Omental fat pad (tissue), 4 donors: ENCODE measurements at places on chromosomes 7 and 10. TPM values are rescaled to one million over a fixed set of nuclear protein-coding genes. Genes with fewer than 3 reads are reported as not detected.

- DNase-seq, result no peak
Measured at GRCh38 chr7:48822138-48822537, 102.2 kb upstream of the CDC14C start.

DNA sequence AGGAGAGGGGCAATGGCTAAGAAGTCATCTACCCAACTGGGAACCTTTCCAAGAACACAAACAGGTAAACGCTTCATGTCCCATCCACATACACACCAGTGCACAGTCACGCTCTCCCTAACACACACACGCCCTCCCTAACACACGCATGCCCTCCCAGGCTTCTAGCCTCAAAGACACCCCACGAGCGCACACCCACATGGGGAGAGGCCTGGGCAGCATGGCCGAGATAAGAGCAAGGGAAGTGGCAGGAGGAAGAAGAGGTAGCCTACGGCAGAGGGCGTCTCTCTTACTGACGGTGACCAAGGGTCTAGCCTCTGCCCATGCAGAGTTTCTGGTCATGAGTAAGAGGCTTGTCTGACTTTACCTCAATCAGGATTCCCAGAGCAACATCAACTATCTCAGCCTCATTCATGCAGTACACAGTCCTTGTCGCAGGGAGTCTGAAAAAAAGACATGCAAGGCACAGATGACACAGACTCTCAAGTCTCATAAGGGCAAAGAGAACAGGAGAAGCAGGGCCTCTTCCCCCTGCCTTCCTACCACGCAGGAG, 3.1 kb downstream of the CYREN start:
- DNase-seq, result no peak

DNA sequence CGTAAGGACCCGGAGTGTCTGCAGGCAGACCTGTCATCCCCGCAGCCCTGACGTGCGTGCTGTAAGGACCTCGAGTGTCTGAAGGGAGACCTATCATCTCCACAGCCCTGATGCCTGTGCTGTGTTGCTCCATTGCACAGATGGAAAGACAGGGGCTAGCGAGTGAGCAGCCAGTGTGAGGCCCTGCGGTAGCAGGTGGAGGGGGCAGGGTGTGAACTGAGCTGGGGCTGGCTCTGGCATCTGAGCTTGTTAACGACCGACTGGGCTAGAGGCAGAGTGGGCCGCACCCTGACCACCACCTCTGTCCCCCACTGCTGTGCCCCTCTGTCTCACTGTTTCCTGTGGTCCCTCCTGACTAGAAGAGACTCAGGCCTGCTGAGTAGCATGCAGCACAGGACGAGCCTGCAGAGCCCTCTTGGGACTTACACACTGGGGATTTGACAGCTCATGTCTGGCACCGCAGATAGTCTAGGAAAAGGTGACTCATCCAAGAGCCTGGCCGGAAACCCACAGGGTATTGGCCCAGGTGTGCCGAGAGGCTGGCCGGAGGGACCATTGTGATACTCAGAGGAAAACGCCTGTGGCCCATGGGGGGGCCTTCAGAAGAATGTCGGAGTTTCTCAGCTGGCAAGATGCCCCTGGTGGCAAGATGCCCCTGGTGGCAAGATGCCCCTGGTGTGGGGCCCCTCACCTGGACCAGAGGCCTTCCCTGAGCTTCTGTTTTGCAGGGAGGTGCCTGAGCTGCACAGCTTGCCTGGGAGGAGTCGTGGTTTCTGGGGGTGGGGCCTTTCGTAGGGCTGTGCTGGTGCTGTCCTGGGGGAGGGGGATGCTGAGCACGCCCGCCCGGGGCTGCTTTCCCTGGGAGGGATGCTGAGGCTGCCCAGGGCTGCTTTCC, 34.3 kb downstream of the INPP5A start:
- DNase-seq, result no peak

- DNase-seq, result no peak
Measured at GRCh38 chr10:114184276-114184675, 5.1 kb downstream of the TDRD1 start.

GRCh38 chr7:147412782-147413556, 1177.6 kb upstream of the C7orf33 start:
- DNase-seq, result no peak

DNA sequence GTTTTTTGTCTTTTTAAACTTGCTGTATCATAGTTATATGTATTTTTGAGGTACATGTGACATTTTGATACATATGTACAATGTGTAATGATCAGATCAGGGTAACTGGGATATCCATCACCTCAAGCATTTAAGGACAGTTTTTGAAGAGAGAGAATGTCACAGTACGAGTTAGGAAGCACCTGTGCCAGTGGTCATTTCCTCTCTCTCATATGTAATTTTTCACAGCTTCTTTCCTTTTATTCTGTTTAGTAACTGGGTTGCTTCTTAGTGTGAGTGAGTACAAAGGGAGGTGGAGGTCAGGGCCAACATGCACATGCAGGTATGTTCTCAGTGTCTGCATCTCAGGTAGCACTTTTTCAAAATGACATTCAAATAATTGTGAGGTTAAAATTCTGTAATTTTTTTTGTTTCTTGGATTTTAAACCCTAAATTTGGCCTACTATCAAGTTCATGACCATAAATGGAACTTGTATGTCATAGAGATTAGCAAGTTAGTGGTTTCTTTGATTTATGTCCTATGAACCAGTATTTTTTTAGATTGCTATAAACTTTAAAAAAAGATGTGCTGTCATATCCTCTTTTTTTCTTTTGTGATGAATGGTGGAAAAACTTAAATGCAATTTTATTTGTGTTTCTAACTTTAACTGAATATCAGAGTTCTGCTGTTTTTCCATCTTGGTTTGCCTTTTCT, 42.7 kb downstream of the SNX10 start:
- DNase-seq, result no peak

- DNase-seq, result no peak
Measured at GRCh38 chr10:72297281-72297804, 23.6 kb downstream of the DDIT4 start.

DNA sequence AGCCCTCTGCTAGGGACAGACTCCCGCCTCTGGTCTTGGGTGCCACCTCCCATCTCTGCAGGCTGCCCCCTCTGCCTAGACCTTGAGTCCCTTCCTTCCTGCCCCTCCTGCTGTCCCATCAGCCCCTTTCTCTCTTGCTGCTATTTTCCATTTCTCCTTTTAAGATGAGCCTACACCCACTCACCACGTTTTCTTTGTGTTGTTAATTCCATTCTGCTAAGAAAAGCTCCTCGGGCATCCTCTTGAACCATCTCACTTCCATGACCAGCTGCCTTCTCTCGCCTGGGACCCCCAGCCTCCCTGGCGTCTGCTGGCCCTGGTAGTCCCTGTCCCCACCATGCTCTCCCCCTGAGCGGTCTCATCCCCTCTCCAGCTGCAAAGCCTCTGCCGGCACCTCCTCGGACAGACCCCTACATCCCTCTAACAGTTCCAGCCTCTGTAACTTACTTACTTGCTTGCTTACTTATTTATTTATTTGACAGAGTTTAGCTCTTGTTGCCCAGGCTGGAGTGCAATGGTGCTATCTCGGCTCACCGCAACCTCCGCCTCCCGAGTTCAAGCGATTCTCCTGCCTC, 95.8 kb upstream of the SH2B2 start:
- DNase-seq, result no peak

GRCh38 chr7:155147172-155147571, 77.0 kb downstream of the HTR5A start:
- DNase-seq, result no peak

DNA sequence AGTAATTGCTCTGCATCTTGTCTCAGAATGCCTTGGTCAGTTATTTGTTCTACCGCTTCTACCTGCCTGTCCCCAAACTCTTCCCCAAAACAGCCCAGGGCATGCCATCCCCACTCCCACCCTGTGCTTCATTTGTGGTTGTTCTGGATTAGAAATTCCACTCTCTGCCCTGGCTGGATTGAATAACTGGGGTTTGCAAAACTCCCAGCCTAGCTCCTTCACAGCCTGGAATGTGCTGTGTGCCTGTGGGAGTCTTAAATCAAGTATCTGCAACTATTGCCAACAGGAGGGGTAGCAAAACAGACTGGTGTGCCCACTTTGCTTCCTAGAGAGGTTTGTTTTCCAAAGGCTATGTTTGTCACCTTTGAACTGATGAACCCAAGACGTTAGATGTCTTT, 24.2 kb downstream of the TSPAN15 start:
- DNase-seq, result no peak

- DNase-seq, result no peak
Measured at GRCh38 chr7:131893631-131894340, 337.4 kb upstream of the PODXL start.

- peak; percentile 75 for DNase-seq
Measured at GRCh38 chr7:143305423-143306070, 10.4 kb upstream of the CLCN1 start.

- DNase-seq, result no peak
Measured at GRCh38 chr10:103793920-103794883, 61.2 kb downstream of the SH3PXD2A start.

GRCh38 chr7:65951837-65952578, 30.0 kb downstream of the GUSB start:
- DNase-seq, result no peak

DNA sequence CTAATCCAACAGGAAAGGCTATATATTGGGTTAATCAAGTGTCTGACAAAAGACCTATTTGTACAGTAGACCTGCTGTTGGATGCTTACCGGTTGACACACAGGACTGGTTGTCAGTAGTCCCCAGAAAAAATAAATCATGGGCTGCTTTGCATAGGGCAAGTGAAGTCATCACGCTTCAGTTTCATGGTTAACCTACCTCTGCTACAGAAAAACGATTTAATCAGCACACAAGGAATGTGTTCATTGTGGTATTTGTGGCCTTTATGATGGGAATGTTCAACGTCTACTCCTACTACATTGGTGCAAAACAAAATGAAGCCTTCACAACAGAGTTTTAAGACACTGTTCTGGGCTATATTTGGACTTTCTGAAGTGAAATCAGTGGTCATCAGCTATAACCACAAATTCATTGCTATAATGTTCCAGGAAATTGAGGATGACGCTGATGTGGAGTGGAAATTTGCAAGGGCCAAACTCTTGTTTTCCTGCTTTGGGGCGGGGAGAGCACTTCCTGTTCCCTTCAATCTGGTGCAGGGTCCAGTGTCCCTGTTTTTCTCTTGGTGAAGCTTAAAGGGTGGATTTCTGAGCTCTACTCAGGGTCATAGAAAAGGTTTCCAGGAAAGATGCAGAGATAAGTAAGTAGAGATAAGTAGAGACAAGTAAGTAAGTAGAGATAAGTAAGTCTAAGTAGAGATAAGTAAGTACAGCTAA, 39.3 kb upstream of the GGCT start:
- DNase-seq, result no peak

DNA sequence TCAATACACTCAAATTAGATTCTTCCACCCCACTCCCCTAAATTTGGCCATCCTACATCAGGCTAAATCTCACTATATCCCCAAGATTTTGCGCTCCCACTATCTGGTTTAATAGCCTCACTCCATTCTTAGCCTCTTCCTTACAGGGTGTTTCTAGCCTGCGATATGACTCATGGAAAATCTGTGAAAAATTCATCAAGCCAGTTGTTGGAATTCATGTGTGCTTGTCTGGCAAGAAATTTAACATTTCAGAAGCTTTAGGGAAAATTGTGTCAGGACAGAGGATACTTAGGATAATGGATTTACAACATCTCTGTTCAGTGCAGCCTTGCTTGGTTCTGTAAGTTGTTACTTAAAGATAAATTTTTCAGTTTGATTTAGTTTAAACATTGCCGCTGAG, 1249.9 kb upstream of the AUTS2 start:
- no peak for DNase-seq

EN2 gene
- total RNA-seq, result not detected

STEAP1B gene
- total RNA-seq, result 2.0 TPM

NME8 gene
- total RNA-seq, result not detected

UCMA gene
- total RNA-seq, result not detected

CCAR1 gene
- 64.8 TPM for total RNA-seq

PLEKHS1 gene
- not detected for total RNA-seq
